GM03348 (cell line): ENCODE measurements at places on chromosomes 2 and 18.

GRCh38 chr2:63189026-63189425 is 138.4 kb downstream of the OTX1 start:
- peak; percentile 69 for DNase-seq

GRCh38 chr2:111208639-111209038 is 87.9 kb downstream of the BCL2L11 start:
- DNase-seq = no peak

DNA sequence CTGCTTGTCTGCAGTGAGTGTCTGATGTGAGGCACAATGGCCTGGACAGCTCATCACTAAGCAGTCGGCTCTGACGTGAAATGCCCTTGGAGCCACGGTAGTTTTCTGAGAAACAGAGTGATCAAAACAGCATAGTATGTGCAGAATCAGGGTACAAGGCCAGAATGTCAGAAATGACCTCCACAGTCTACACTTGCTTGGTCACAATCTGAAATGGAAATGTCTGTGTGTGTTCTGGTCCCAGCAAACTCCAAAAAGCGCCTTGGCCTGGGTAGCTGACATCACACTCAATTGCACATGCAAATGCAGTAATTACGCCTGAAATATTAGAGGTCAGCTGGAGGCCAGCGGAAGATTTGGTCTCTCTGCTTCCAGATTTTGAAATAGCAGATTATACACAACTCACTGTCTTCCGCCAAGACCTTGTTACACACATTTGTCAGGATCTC is 95.4 kb downstream of the CTAGE1 start:
- no peak for DNase-seq

GRCh38 chr2:152920846-152921245 is 202.4 kb downstream of the ARL6IP6 start:
- DNase-seq = peak; percentile 3

GRCh38 chr2:239004274-239005015 is 156.6 kb downstream of the TWIST2 start:
- no peak for DNase-seq

DNA sequence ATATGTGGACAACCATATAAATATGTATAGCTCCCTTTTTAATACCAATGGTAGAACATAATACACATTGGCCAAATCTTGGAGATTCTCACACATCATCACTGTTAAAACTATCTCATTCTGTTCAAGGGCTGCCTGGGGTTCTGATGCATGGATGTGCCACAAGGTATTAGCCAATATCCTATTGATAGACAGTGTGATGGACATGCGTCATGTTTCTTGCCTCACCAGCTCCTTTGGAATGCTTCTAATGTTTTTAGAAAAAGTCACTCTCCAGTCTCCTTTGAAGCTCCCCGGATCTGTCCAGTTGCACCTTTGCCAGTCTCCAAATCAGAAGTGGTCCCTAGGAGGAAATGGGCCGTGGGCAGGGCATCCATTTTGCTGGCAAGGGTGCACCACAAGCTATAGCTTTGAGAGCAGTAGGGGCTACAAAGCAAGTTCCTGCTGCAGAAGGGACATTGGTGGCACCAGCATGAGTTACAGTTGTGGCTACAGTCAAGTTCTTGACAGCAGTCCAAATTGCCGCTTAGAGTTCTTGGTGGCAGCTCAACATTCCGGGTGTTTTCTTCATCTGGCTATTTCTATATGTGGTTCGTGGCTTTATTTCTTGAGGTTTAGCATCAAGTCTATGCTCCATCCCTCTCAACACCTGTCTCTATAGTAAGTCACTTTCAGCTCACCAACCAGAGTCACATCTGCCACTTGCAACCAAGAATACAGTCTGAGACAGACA is 25.1 kb upstream of the ATRAID start:
- DNase-seq = no peak

DNA sequence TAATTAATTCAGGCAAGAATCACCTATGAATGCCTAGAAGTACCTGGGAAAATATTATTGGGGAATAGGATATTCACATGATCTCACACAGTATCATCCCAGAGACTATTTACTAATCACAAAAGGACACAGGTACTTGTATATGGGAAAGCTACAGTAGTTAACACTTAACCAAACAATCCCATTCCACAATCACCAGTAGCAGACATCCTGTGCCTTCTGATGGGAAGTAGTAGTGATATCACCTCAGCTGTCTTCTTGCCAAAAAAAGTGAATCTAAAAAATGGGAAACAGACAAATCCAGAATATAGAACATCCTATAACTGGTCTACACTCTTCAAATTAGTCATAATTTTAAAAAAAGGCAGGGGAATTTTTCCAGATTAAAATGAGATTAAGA is 75.6 kb upstream of the CCDC150 start:
- DNase-seq = no peak
